ENCODE measurements at places on chromosomes 13 and 19.
A peak's percentile ranks its signal among the peaks of the same experiment; 100 is the strongest.

- no peak for DNase-seq
Measured at GRCh38 chr19:3682286-3682685, 18.0 kb downstream of the PIP5K1C start.

DNA sequence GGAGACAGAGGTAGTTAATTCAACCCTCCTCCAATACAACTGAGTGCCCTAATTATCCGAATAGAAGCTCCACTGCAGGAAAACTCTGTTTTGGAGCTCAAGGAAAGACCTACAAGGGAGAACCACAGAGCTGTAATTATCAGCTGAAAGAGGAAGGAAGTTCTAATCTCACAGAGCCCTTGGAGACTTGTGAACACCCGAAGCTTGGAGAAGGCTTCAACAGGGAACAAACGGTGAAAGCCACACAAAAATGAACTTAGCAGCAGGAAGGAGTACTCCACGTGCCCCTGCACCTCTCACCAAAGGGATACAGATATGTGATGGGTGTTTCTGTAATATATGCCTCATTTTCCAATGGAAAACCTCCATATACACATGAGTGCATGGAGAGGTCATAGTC lies 61.1 kb downstream of the IRS2 start:
- no peak for DNase-seq

- DNase-seq, result no peak
Measured at GRCh38 chr13:23716401-23716800, 146.2 kb downstream of the TNFRSF19 start.

GRCh38 chr13:49298903-49299605 lies 51.3 kb downstream of the CDADC1 start:
- no peak for DNase-seq

DNA sequence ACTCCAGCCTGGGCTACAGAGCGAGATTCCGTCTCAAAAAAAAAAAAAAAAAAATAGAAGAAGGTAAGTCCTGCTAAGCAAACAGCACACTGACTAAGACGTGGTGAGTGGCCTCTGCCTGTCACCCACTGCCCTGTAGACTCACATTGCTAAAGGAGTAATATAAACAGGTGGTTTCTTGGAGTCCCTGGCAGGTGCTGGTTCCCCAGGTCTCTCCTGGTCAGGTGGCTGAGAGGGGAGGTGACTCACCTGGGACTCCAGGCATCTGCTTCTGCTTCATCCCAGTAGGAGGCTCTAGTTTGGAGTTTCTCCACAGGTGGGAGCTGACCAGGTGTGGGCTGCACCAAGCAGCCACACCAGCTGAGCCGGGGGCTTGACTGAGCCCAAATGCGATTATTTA lies at the start of gene OR10H1:
Gene OR10H1 (minus strand): TSS at position 359 of the 400 bp plus-strand sequence. CDS start 7,627 bp downstream, outside the sequence.
- DNase-seq, result no peak

DNA sequence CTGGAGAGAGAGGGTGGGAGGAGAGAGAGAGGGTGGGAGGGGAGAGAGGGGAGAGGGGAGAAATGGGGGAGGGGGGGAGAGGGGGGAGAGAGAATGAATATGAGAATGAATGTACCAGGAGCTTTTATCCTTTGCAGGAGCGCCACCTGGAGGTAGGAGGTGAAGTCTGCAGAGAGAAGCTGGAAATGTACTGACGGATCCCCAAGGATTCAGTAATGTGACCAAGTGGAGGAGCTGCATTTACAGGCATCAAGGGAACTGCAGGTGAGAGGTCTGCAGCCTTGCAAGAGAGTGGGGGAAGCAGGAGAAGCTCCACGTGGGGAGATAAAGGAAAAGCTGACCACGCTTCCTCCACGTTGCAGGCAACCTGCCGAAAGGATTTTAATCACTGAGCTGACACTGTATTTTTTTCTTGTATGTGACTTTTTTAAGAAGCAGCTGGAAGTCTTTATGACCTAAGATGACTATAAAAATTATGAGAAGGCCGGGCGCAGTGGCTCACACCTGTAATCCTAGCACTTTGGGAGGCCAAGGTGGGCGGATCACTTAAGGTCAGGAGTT lies 33.7 kb downstream of the VSTM1 start:
- peak; percentile 80 for DNase-seq

DNA sequence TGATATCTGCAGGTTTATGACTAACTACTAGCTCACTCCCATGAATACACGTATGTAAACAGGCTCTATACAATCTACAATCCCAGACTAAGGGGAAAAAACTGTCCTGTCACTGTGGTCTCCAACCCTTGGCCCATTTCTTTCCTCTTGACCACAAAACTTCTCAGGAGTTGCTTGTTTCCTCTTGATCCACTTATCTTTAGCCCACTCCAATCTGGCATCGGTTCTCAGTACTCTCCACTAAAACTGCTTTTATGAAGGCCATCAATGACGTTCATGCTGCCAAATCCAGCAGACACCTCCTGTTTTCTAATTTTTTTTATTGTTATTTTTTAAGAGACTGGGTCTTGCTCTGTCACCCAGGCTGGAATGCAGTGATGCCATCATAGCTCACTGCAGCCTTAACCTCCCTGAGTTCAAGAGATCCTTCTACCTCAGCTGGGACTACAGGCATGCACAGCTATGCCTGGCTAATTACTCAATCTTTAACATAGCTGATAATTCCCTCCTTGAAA lies 31.9 kb upstream of the USPL1 start:
- DNase-seq, result no peak

GRCh38 chr13:62629618-62630017 lies 1214.0 kb upstream of the PCDH20 start:
- DNase-seq, result no peak
